ENCODE measurements at places on chromosomes 11 and 22.
A peak's percentile ranks its signal among the peaks of the same experiment; 100 is the strongest.

- no peak for DNase-seq
These were observed 23.6 kb downstream of the PDGFB start for GRCh38 chr22:39220890-39221850.

- DNase-seq, result no peak
These were observed 16.7 kb upstream of the POU2AF1 start for GRCh38 chr11:111395749-111396148.

DNA sequence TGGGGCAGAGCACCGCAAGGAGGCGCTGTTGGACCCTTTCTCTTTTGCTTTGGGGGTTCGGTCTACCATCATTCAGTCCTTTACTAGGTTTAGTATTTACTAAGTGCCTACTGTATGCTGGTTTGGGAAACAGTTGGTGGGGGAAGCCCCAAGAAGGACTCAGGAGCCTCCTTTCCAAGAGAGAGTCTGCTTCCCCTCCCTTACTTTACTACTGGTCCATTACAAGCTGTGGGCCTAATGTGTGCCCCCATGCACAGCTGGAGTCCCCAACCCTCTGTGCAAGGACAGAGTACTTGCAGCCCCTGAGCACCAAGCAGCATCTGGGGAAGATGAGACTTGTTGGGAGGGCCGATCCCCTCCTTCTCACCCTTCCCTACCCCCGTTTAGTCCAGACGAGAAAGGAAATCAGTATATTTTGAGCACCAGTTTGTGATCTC, 876 bp upstream of the UBE2L6 start:
- peak; percentile 77 for DNase-seq

- peak; percentile 64 for DNase-seq
These were observed 76.9 kb upstream of the TTLL12 start for GRCh38 chr22:43263645-43264514.

DNA sequence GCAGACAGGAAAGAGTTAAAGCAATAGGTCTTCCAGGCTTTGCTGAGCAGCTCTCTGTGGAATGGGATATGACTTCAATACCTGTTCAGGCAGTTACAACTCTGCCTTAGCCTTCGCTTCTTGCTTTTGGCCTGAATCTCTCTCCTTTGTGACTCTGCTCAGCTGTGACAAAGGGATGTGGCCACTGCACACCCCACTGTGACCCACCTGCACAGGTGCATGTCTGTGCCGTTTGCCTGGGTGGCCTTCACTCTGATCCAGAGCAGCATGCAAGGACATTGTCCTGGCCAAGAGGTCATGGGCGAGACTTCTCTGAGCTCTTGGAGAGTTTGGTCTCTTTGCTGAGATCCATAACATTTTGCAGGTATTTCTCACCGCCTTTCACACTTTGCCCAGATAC, 891.3 kb downstream of the BRD1 start:
- no peak for DNase-seq
